ENCODE measurements at places on chromosomes 11 and 22.

GRCh38 chr22:43263645-43264514 lies 76.9 kb upstream of the TTLL12 start:
- no peak for DNase-seq

DNA sequence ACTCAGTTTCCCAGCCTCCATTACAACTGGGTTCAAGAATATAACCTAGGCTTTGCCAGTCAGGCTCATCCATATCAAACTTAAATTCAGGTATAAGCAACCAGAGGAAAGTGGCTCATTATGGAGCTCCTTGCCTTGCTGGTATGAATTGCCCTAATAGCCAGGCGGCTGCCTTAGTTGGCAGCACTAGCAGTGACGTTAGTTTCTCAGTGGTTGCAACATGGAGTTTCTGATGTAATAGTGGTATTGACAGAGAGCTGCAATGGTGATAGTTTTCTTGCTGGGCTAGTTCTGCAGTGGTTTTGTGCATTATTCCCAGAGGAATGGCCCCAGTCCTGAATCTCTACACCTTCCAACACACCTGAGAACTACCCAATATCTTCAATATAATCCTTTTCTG lies 3.8 kb upstream of the TMEM123 start:
- DNase-seq = no peak

DNA sequence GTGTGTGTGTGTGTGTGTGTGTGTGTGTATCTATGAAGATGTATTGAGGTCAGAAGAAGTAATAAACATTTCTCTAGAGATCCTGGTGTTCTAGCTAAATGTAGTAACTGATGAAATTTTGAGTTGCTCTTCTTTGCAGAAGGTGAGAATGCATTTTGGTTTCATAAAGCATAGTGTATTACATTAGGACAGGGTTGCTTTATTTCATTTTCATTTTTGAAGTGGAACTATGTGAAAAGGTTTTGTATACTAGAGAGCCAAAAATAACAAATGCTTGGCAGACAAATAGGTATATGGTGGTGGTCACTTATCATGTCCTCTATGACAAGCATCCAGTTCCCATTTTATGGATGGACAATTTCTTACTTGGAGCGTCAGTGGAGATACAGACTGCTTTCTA lies 99.0 kb downstream of the CASP12 start:
- DNase-seq = no peak

DNA sequence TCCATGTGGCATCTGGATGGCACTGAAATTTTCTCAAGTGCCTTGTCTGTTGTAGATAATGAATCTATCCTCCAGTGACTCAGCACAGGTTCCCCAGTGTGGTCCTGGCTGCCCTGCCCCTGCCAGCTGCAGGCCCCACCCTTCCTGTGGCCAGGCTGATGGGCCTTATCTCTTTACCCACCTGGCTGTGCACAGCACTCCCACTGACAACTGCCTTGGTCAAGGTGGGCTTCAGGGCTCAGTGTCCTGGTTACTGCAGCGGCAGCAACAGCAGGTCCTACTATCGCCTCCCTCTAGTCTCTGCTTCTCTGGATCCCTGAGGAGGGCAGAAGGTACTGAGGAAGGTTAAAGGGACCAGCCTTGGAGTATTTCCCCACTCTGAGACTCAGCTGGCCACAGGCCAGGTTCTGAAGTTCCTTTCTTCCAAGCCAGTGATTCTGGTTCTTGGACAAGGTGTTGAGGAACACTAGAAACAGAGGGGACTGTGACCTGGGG lies 3.1 kb downstream of the HMBS start:
- DNase-seq = no peak

DNA sequence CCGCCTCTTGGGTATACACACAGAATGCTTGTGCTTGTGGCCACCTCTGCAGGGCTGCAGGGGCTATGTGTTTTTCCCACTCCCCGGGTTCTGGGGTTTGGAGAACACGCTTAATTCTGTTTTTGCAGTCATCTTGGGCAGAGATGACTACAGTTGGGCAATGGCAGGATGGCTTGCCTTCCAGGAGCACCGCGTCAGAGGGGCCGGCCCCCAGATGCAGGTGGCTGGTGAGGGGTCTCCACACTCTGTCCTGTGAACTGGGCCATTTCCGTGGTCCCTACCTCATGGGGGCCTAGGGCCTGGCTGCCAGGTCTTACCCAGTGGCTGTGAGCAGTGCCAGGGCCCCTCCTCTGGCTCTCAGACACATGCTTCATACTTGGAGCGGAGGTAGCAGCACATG lies 68.3 kb downstream of the CTTN start:
- DNase-seq = no peak

- no peak for DNase-seq
These were observed 98.2 kb upstream of the BID start for GRCh38 chr22:17872471-17872870.

GRCh38 chr11:116955548-116955947 lies 118.1 kb upstream of the APOA1 start:
- DNase-seq = no peak

GRCh38 chr11:112455791-112456190 lies 195.1 kb upstream of the PLET1 start:
- DNase-seq = no peak

- DNase-seq = no peak
These were observed 21.3 kb downstream of the OR10A6 start for GRCh38 chr11:7909585-7910285.
